Stimulated activated CD4-positive, alpha-beta T cell treated with anti-CD3 and anti-CD28 coated beads, Interleukin-4, amount 100 ng/mL, for 4 hours (primary cell): ENCODE measurements at places on chromosomes 1 and 21.
A peak's percentile ranks its signal among the peaks of the same experiment; 100 is the strongest.

GRCh38 chr1:226603858-226604559 lies 55.4 kb downstream of the STUM start:
- DNase-seq: no peak

DNA sequence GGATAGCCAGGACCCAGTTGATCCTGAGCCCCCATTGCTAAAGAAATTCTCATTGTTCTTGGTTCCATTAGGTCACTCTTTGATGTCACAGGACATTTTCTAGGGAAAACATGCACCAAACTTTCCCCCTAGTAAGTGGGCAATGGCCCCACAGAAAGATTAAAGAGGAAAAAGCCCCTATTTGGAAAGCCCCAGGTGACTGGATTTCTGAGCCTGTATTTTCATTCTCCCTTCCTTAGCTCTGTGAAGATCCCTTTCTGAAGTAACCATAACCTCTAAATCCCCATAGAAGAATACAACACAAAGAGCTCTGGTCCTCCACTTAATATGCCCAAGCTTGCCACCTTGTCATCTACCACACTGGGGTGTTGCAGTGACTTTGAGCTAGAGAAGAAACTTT lies 232.3 kb upstream of the FGGY start:
- no peak for DNase-seq

- no peak for DNase-seq
Measured at GRCh38 chr1:154453574-154454352, 48.3 kb upstream of the TDRD10 start.

DNA sequence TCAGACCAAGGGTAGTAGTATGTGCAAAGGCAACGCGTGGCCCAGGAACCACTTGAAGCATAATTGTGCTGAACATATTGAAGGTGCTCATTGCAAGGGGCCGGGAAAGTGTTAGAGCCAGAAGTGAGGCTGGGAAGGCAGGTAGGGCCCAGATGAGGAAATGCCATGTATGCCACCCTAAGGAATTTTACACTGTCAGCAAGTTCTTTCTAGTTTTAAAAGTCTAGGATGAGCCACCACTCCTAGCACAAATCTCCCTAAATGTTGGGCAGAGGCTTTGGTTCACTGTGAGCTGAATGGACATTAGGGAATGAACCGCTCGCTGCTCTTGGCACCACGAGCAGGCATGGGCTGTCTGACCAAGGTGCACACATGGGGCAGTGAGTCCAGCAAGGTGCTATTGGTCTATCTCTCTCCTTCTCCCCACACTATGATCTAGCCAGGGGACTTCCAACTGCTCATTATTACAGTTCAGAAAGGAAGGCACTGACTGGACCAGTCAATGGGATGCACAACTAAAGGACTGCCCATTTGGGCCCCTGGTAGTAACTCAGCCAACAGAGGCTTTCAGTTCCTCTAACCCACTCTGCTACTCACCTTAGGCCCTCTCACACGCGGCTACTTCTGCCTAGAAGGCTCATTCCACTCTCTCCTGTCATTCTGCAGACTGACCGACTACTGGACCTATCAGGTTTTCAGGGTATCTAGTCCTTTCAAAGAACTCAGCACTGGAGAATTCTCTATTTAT lies 2.0 kb downstream of the KANK4 start:
- no peak for DNase-seq

- no peak for DNase-seq
Measured at GRCh38 chr1:2980849-2981248, 40.4 kb upstream of the ACTRT2 start.

DNA sequence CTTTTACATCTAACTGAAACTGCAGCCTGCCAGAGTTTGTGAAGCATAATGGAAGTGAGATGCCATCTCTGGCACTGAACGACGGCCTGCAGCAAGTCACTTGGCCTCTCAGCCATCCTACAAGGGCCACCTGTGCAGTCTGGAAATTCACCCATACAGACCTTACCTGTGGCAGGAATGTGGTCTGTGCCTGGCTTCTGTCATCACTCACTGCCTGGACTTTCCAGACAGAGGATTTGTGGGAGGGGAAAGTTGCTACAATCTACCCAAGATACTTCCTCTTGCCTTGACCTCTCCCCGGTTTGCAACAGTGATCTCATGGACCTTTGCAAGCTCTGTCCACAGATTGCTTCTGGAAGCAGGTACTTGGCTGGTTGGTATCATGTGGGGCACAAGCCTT lies 58.4 kb upstream of the ATP1B1 start:
- no peak for DNase-seq

DNA sequence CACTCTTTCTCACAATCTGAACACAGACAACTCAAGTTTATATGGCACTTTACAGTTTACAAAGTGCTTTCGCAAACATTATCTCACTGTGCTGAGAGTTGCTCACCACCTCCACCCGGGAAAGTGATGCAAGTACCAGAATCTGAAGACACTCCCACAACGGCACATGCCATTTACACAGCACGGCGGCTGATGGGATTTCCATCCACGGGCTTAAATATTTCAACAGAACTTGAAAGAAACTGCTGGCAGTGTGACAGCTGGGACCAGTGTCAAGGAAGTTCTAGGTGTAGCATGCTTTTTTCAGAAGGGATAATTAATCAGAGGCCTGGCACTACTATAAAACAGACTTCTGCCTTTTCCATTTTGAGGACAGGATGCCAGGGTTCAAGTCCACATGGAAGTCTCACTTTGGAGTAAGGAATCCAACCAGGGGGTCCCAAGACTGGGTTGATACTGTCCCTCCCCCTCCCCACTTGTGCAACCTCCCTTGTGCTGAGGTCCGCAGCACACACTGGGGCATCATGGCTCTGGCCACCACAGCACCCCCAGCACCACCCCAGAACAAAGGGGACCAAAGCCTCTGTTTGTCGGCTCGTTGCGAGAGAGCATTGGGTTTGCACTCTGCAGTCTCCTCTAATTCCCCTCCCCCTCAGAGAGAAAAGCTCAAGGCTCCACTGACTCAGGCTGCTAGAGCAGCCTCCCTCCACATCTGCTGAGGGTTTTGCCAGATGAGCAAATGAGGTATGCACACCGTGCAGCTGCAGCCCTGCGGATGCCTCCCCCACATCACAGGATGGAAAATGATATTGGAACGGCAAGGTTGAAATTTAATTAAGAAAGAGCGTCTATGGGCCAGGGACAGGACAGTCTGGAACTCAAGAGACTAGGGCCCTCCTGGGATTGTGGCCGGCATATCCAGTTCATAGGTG lies 154.9 kb downstream of the TGFBR3 start:
- peak; percentile 22 for DNase-seq

DNA sequence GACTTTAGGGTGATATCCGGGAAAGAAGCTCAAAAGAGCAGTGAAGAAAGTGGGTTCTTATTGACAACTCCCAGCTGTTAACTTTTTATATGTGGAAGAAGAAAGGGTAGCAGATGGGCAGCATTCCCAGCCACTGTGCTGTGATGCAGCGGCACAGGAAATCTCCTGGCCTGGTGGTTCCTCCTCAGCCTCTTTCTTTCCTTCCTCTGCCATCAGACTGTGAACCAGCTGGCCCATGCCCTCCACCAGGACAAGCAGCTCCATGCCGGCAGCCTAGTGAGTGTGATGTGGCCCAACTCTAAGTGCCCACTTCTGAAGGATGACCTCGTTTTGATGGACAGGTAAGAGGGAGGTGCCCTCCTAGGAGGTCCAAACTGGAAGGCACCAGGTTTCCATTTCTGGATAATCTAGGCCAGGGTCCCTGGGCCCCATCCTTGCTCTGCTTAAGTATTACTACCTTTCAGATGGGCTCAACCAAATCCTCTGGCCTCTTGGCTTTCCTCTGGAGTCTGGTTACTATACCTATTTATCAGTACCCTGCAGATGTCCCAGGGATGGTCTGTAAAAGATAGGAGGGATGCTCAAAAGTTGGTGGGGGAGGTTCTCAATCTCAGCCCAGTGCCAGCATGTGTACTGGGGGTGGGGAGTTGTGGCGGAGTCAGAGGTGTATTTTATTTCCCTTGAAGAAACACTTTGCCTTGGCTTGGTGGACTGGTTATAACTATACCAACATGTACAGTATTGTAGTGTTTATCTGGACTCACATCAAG lies 17.0 kb downstream of the MFN2 start:
- DNase-seq: no peak
